ENCODE measurements at places on chromosomes 7 and 10.

DNA sequence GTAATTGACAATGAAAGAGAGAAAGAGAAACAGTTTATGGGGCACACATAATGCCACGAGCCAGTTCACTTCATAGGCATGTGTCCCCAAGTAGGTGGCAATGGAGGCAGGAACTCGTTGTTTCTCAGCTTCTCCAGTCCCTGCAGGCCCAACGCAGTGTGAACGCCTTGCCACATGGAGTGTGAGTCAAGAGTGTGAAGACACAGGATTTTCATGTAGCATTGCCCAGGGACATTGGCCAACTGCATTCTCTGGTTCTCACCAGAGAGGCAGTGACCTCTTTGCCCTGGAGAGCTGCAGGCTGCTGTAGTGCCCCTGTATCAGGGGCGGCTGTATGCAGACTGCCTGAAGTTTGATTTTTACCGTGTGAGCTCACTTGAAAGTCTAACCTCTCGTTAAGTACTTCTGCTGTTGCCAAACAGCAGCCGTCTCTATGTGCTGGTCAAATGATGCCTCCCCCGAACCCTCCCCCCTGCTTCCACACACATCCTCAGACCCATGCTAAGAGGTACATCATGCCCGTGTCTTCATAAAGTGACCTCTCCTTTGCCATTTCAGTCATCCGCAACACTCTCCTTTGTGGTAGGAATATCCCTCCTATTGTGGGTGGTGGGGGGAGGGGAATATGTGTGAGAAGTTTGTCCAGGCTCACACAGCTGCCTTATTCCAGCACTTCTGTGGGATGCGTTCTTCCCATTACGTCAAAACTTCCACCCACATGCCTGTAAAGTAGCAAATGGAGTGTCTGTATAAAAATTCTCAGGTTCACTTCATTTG lies 12.7 kb downstream of the LRRC18 start:
- peak; percentile 57 for DNase-seq

DNA sequence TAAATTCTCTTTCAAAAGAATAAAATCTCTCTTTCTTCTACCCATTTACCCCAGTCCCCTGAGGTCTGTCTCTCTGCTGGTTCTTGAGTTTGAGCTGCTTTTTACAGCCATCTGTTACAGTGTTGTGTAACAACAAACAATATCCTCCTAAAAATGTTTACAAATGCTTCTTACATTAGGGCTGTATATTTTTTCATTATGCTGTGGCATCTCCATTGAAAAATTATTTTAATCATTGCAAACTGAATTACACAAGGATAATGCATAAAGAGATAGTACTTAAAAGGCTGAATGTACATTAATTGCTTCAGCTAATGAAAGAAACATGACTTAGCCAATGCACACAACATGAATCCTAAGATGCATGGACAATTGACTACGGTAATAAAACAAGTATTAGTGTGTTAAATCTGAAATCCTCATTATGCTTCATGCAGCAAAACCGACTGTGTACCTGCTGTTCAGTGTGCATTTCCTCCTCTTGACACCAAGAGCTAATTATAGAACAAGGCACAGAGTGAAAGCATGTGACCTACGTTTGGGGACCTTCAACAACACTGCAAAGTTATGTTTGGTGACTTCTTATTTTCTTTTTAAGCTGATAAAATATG lies 181.7 kb upstream of the RHOBTB1 start:
- DNase-seq = no peak

DNA sequence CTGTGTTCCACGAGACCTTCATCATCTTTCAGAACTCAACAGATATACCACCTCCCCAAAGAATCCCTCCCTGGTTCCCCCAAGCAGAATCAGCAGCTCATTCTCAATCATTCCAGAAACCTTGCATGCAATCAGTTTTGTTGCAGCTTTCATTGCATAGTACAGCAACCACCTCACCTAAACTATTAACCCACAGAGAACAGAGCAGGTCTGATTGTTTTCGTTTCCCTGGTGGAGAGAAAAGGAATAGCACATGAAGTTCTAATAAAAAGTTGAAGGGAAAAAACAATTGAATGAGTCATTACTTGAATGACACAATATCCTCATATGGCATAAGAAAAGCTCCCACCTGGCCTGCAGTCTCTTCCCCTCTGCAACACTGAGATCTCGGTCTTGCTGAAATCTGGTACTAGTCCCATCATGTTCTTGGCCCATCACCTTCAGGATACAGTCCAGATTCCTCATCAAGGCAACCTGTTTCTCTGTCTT lies 147.1 kb upstream of the GDF10 start:
- no peak for DNase-seq

GRCh38 chr7:54180796-54181195 lies 361.4 kb upstream of the VSTM2A start:
- DNase-seq = no peak

GRCh38 chr7:16430133-16430532 lies 8.8 kb upstream of the CRPPA start:
- no peak for DNase-seq

DNA sequence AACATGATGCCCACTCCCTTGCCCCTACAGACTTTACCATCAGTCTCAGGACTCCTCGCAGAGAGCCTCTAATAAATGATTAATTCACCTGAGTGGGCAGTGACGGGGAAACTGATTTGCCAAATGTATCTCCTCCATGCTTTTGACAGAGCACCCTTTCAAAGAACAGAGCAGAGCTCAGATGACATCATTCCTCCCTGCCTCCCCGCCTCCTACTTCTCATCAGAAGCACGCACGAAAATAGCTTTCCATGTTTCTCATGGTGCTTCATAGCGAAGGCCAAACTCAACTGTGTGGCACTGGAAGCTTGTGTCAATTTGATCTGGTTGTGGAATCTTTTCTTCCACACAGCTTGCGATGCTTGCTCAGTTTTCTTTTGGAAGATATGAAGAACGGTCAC lies 442.5 kb downstream of the RPS24 start:
- DNase-seq = no peak

Measured in eye (tissue), 1 donor.